Nucleus accumbens (tissue), 56 donors: ENCODE measurements at places on chromosomes 5 and 9.

DNA sequence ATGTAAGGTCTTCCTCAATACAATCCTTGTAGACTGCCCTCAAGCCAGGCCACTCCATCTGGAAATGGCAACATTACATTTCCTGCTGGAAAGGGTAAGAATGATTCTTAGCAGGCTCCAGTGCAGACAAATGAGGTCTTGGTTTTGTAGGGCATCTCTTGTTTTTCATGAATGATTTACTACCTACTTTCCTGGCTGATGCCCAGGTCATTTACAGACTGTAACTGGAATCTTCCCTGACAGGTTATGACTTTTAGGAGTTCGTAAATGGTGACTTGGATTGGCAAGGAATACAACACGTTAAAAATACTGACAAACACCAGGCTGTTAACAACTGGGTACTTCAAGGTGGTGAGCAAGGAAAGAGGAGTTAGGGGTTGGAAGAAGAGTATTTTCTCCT, 510.5 kb upstream of the TNC start:
- DNase-seq = no peak

GRCh38 chr5:178385496-178385890, 152.9 kb upstream of the PHYKPL start:
- no peak for DNase-seq

GRCh38 chr9:37471942-37472684, 6.9 kb upstream of the ZBTB5 start:
- no peak for DNase-seq

- DNase-seq = no peak
These were observed 27.2 kb upstream of the MED10 start for GRCh38 chr5:6405591-6405990.

GRCh38 chr5:159965031-159965837, 43.7 kb upstream of the TTC1 start:
- DNase-seq = no peak

- no peak for DNase-seq
These were observed 131.5 kb upstream of the PTCH1 start for GRCh38 chr9:95648225-95648624.

GRCh38 chr5:129120158-129120581, 25.6 kb downstream of the ISOC1 start:
- no peak for DNase-seq
